Subcutaneous adipose tissue (tissue), 4 donors: ENCODE measurements at places on chromosomes 5 and 9. TPM values are rescaled to one million over a fixed set of nuclear protein-coding genes. Genes with fewer than 3 reads are reported as not detected.

The TXNDC8 gene
- not detected for total RNA-seq

The TAF11L10 gene
- not detected for total RNA-seq

The FAM221B gene
- total RNA-seq, result not detected

The MEGF10 gene
- total RNA-seq, result 0.68 TPM

The SYNPO gene
- total RNA-seq, result 24.3 TPM

The OR1J2 gene
- not detected for total RNA-seq

The ACOT12 gene
- not detected for total RNA-seq

The LRRC19 gene
- total RNA-seq, result not detected

The ARHGEF39 gene
- 2.2 TPM for total RNA-seq

The NFIB gene
- 93.1 TPM for total RNA-seq

The GKAP1 gene
- total RNA-seq, result 15.8 TPM
